ENCODE measurements at places on chromosomes 6 and 20.

- no peak for DNase-seq
These were observed 141.1 kb downstream of the BMP5 start for GRCh38 chr6:55734256-55734655.

DNA sequence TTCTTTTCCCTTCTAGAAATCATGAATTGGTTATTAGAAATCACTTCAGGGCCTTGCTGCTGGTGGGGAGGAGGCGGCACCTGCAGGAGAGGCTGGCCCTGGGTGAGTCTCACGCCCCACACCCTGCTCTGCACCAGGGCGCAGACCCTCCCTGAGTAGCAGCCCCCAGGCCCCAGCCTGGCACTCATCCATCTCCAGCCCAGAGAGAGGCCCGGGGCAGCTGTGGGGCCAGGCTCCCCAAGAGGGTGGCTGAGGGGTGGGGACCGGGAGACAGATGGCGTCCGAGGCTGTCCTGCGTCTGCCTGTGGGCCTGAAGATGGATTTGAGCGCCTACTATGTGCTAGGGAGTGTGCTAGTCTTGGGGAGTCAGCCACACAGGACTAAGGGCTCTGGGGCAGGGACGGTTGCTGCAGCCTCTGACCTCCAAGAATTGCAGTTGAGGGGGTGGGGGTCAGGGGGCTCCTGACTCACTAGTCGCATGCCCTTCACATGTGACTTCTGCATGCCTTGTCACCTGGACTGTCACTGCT, 59.6 kb upstream of the GATA5 start:
- no peak for DNase-seq

- DNase-seq, result no peak
These were observed 118.9 kb downstream of the BACH2 start for GRCh38 chr6:90177544-90178383.

GRCh38 chr6:37381579-37381978, 27.8 kb downstream of the RNF8 start:
- DNase-seq, result peak; percentile 10

GRCh38 chr6:87237804-87238203, 82.4 kb downstream of the ZNF292 start:
- DNase-seq, result no peak

GRCh38 chr6:152391179-152391880, 245.8 kb downstream of the SYNE1 start:
- DNase-seq, result no peak

DNA sequence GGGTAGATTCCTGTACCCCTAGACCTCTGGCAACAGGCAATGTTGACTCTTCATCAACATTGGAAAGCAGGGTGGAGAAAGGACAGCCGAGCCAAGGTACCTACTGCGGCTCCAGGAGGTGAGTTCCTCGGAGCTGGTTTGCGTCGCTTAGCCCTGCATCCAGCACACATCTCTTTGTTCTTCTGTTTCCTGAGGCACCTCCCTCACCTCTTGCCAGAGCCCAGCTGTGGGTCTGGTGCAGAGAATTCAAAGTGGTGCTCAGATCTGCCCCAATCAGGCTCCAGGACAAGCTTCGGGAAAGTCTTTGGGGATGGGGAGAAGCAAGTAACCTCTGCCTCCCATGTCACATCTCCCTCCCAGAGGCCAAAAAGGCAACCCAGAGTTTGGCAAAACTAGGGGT, 2.2 kb downstream of the KCNG1 start:
- DNase-seq, result no peak

DNA sequence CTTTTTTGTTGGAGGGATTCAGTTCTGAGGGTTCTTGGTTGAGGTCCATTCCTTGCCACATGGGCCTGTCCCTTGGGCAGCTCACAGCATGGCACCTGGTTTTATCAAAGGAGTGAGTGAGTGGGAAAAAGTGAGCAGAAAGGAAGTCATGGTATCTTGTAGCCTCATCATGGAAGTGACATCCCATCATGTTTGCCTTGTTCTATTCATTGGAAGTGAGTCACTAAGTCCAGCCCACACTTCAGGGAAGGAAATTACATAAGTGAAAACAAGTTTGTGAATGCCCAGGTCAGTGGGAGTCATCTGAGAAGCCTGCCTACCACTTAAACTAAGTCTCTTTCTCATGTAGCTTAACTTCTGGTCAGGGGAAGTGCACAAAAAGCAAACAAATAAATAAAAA, 32.8 kb upstream of the ZNFX1 start:
- no peak for DNase-seq

- no peak for DNase-seq
These were observed 41.2 kb upstream of the KCNG1 start for GRCh38 chr20:51064137-51064536.

DNA sequence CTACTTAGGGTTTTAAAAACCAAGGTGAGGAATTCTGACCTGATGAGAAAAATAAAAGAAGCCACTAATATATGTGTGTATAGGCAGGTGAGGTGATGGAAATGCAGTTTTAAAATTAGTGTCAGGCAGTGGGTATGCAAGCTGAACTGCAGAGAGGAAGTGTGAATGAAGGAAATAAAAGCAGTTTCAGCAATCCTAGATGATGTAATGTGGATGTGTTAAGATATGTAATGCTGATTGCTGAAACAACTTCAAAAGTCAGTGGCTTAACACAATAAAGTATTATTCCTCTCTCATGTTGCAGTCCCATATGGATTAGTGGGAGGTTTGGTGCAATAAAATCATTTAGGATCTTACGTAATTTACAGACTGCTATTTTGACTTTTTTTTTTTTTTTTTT, 119.9 kb upstream of the ASCC3 start:
- no peak for DNase-seq

- peak; percentile 23 for DNase-seq
These were observed 39.3 kb downstream of the PCNA start for GRCh38 chr20:5080384-5080877.

- DNase-seq, result peak; percentile 25
These were observed 17.9 kb downstream of the RRBP1 start for GRCh38 chr20:17664025-17664633.

GRCh38 chr6:168049706-168050224, 29.2 kb downstream of the FRMD1 start:
- DNase-seq, result no peak

DNA sequence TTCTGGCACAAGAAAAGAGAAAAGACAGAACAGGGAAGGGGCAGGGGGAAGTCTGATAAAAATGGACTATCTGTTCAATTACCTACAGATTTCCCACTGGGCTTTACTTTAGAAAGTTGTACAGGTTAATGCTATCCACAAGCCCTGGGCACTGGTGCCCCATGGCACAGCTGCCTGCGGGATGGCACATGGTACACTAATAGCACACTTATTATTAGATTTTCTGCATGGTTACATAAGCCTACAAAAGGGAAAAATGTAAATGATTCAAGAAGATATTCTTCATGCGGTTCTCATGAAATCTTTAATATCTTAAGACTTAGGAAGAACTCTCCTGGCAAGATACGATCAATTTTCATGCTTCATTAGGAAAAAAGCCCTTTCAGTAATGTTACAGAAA, 137.5 kb downstream of the GMPR start:
- no peak for DNase-seq

DNA sequence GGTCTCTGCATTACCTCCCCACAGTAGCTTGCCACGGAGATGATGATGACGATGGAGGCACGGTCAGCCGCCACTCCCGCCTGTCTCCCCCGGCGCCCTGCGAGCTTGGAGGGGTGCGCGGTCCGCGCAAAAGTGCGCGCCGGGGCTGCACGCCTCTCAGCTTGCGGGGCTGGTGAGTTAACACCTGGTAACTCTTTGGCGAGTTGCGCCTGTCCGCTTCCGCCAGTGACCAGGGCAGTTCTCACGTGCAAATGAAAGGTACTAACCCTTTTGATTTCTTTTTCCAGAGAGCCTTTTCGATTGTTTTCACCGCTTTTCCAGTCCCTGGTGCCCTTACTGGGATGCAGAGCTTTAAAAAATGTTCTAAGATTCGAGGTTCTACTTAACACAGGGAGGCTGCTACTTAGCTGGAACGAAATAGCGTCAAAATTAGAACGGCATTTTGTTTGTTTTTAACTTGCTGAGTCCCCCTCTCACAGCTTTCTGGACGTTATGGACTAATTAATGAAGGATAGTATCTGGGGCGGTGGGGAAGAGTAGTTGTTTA, 6.2 kb downstream of the GRIK2 start:
- no peak for DNase-seq

GRCh38 chr6:75483136-75483952, 10.3 kb downstream of the FILIP1 start:
- DNase-seq, result no peak

DNA sequence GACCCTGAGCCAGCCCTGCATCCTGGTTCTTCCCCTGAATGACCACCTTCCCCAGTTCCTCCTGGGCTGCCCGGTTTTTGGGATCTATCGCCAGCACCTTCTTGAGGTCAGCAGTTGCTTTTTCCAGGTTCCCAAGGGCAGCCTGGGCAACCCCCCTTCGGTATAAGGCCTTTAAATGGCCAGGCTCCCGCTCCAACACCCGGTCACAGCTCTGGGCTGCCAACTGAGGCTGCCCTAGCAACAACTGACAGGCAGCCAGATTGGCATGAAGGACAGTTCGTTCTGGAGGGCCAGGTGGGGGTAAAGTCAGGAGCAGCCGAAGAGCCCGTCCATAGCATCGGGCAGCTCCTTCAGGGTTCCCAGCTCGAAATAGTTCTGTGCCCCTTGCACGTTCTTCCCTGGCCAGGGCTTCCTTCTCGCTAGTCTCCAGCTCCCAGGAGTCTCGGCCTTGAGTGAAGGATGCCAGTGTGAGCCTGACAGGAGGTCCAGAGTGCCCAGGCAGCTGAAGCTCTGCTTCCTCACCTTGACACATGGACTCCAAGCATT, 778 bp upstream of the ATF6B start:
- DNase-seq, result no peak

DNA sequence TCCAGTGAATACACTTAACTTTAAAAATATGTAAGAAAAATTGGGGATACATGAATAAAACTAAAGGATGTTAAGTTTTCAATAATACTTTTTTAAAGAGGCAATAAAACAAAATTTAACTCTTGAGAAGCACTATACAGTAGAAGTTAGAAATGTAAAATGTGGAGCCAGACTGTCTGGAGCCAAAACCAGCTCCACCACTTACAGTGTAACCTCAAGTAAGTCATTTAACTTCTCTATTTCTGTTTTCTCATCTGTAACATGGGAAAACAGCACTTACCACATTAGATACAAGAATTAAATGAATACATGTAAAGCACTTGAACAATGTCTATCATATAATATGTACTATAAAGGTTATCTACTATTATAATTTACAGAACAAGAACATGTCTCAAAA, 6.7 kb downstream of the ATG5 start:
- DNase-seq, result no peak
